ENCODE measurements at places on chromosomes 12 and 14. TPM values are rescaled to one million over a fixed set of nuclear protein-coding genes. Genes with fewer than 3 reads are reported as not detected.
A peak's percentile ranks its signal among the peaks of the same experiment; 100 is the strongest.

DNA sequence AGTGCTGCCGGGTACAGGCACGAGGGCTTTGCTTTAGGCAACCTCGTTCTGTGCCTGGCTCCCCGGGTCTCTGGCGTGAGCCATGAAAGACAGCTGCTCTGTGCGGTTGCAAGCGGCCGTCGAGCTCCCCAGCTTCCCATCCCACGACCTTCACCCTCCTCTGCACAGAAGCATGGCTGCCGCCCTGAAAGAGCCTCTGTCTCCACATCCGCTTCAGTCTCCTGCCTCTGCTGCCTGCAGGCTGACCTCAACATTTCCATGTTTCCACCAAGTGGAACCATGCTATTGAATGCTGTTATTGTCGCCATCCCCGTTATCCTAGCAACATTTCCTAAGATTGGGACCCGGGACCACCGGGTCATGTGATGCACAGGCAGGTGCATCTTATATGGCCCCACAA, 57.1 kb downstream of the KDM2B start:
- no peak for DNase-seq

DNA sequence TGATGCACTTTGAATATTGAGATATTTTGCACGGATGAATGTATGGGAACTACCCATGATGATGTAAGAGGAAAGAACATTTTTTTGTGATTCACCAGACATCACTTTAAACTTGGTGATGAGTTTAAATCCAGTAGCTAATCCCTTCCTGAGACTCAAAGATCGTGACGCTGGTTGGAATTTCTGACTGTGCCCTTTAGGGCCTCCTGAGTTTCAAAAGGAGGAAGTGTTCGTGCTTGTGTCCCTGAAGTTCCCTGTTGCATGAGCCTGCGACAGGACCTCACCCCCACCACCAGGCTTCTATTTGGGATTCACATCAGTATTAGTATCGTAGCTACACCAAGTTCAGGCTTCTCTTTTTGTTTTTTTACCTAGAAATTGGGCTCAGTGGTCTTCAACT, 18.6 kb upstream of the RIN3 start:
- DNase-seq, result peak; percentile 53

The PRIMA1 gene
- total RNA-seq, result not detected

- peak; percentile 43 for DNase-seq
These were observed 3.3 kb upstream of the EXOC3L4 start for GRCh38 chr14:103091041-103091882.

GRCh38 chr14:86971292-86971691, 1021.7 kb downstream of the GALC start:
- no peak for DNase-seq

The YAF2 gene
- total RNA-seq, result 26.1 TPM

DNA sequence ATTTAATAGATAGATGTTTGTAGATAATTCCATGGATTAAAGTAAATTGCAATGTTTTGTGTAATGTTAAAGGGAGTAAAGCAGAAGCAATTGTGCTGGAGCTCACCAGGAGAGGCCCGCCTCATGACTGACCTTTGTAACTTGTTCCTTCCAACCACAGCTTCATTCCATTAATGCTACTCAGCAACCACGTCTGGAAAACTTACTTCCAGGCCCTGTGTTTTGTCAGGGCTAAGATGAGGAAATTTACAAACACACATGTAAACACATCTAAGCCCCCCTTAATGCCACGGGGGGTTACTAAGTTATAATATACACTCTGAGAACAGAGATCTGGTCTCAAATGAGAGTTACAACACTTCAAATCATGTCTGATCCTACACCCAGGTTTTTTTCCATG, 12.4 kb downstream of the LUM start:
- no peak for DNase-seq

The SALL2 gene
- total RNA-seq, result 2.3 TPM

- no peak for DNase-seq
These were observed 12.2 kb downstream of the DEGS2 start for GRCh38 chr14:100147181-100147631.

- DNase-seq, result no peak
These were observed 9.8 kb upstream of the C12orf42 start for GRCh38 chr12:103505371-103506236.

DNA sequence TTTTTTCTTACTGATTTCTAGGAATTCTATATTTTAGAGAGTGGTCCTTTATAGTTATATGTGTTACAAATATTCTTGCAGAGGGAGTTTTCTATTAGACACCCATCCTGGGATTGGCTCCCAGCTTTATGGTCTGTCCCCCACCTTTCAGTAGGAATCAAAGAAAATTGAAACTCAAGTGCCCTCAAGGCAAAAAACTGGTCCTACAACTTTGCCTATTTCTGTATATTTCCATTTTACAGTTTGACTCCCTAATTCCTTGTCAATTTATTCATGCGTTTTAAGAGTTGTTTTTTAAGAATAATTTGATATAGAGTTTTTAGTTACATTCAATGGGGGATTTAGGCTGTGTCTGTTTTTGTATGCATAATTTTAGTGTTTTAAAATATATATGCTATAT, 208.9 kb downstream of the SYNE2 start:
- no peak for DNase-seq
